ENCODE measurements at places on chromosomes 5 and 9.

- no peak for DNase-seq
Measured at GRCh38 chr9:12884736-12885395, 110.0 kb downstream of the LURAP1L start.

DNA sequence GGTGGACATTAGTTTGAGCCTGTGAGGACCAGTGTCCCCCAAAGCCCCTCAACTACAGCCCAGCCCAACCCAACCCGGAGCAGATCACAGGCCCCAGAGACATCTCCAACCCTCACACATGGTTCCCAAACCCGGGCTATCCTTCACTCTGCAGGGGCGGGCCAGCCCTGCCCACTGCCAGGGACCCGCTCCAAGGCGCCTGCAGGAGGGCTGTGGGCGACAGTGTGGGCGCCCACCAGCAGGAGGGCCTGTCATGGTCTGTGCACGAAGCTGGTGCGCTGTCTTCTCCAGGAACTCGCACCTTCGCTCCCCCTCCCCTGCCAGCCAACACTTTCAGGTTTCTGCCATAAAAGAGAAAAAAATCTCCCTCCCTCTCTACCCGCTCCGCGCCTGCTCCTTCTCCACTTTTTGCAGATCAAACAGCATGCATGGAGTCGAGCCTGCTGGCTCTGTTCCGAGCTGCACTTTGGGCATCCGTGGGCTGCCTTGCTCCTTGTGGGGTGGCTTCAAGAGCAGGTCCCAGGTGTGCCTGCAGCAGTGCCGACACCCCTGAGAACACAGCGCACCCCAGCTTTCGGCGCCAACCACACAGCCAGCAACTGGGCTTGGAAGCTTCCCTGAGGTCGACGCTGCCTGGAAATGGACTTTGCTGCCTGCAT, 133.7 kb upstream of the PPP1R26 start:
- DNase-seq: no peak

GRCh38 chr5:147635882-147636728, 126.2 kb upstream of the DPYSL3 start:
- no peak for DNase-seq

DNA sequence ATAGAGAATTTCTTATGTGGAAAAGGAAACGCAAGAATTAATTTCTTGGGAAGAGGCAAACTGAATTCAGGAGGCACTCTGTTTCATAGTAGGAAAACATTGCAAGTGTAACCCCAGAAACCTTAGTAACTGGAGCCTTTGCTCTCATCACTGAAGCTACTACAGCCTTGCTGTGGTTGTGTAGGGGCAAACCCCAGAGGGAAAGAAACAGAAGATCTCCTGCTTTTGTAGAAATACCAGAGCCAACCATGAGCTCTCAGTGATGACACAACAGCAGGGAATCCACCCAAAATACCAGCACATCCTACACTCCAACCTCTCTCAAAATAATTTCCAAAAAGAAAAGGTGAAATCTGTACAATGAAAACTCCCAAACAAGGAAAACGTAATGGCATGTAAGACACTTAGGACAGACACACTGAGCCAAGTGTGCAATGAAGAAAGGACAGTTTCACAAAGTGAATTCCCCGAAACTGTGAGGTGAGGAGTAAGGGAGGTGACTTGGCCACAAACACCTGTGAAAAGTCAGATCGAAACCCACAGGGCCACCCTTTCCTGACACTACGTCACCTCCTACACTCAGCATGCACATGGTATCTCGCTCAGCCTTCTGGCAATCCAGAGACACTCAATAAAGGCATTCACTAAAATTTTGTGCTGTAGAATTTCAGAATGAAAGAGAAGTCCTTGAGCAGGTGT, 8.5 kb upstream of the ACSL6 start:
- DNase-seq: peak; percentile 81

DNA sequence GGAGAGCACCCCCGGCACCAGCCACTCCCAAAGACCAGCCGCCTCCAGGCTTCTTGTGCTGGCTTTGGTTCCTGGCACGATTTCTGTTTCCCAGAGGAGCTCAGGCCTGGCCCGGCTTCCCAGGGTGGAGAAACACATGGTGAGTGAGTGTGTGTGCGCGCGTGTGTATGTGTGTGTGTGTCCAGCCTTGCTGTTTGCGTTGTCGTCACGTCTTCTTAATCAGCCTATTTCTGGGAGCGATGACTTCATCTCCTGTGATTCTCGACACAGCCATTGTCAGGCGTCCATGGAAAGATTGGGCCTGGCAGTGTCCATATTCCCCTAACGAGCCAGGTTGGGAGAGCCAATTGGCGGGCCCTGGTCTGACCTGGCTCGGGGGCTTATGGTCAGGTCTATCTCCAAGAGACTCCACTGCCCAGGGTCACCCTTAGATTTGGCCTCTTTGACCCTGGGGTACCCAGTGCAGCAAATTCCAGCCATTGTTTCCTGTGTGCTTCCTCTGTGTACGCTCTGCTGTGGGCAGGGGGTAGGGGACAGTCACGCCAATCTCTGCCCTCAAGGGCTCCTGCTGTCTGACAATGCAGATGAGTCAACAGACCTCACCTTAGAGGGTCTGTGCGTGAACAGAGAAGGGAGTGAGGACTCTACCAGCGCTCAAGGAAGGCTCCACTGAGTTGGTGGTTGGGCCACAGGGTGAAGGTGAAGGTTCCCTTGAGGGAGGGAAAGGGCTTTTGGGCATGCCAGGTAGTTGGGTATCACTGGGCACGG, 73.8 kb downstream of the DAB2IP start:
- DNase-seq: no peak

DNA sequence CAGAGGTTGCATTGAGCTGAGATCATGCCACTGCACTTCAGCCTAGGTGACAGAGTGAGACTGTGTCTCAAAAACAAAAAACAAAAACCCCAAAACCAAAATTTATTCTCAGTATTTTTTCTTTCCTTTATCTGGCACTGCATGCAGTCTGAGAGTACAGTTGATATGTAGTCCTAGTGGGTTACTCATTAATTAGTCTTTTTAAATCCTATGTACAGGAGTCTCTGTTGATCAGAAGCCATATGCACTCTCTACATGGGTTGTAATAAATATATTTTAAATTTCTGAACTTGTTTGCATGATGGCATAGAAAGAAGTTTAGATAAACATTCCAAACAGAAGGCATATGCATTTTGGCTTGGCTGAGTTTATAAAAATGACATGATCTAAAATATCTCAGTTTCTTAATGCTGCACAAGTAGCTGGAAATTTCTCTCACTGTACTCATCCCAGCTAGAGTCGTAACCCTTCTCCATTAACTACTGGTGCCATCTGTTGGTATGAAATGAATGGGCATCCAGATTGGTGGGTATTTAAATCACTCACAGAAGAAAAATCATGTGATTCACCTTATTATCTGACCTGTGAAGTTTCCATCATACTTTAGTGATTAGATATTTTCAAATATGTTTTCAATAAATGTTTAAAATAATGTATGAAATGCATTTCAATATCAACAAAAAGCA, 284.8 kb downstream of the CTNND2 start:
- DNase-seq: no peak

DNA sequence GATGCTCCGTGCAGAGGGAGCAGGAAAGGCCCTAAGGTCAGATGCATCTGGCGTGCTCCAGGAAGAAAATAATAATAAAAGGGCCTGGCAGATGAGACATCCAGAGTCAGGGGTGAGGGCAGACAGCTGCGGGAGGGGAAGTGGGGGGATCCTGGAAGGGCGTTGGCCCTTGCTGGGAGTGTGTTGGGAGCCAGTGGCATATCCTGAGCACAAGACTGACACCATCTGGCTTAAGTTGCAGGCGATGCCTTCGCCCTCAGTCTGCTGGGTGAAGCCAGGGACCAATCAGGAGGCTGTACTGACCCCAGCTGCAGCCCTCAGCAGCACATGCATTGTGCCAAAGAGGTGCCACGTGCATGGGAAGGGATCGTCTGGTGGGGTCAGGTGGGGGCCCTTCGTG, 3.8 kb downstream of the OR2V2 start:
- no peak for DNase-seq

DNA sequence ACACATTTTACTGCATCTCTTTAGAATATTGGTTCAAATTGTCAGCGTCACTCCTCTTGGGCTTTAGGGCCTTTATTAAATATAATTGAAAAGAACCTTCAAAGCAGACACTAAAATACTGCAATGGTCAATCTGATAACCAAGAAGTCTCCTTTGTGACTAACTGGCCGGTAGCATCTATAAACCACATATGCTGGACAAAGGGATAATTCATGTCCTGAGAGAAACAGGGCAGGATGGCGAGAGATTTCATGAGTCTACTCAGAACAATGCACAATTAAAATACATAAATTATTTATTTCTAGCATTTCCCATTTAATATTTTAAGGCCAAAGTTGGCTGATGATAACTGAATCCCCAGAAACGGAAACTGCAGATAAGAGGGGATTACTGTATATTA, 1083.4 kb upstream of the CDH18 start:
- DNase-seq: no peak

Measured in CD4-positive, alpha-beta T cell treated with Interleukin-2 at 100 ng/mL for 4 hours (primary cell).